ENCODE measurements at places on chromosomes 2 and 18. TPM values are rescaled to one million over a fixed set of nuclear protein-coding genes. Genes with fewer than 3 reads are reported as not detected.

- no peak for DNase-seq
Measured at GRCh38 chr2:102120261-102120660, 22.3 kb upstream of the IL1R1 start.

DNA sequence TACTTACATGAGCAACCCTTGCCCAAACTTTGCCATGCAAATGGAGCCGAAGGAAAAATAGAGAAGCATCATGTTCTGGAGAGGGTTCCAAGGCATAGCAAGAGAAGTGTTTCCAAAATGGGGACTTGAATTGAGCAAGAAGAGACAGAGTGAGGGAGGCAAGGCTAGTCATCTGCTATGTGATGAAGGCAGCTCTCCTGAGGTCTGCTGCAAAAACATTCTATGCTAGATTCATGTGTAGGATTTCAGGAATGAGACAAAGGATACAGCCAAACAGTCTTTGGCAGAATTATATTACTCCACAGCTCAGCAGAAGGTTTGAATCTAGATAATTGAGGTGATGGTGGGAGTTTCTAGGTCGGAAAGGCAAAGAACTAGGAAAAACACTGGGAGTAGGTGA, 24.1 kb upstream of the MRPL19 start:
- DNase-seq = no peak

DNA sequence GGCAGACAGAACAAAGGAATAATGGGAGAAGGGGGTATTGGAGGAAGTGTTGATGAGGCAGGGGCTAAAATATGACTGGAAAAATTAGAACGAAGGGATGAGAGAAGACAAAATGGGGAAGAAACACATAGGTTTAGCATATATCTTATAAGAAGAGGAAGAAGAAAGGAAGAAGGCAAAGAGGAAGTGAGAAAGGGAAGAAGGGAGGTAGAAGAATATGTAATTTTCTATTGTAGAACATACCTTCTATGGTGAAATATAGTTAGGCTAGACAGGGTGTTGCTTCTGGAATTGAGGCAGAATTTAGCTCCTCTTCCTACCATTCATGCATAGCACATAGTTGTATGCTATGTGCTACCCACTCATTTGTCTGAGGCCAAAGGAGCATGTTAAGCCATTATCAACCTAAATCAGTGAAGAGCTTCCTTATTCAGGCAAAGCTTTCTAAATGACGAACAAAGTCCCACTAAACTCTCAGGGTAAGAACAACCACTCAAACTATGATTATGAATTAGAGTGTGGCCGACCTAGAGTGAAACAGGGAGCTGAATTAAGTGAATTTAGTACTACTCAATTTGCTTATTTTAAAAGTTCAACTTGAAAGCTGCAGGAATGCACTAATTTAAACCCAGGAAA, 180.9 kb upstream of the GALNT5 start:
- no peak for DNase-seq

DNA sequence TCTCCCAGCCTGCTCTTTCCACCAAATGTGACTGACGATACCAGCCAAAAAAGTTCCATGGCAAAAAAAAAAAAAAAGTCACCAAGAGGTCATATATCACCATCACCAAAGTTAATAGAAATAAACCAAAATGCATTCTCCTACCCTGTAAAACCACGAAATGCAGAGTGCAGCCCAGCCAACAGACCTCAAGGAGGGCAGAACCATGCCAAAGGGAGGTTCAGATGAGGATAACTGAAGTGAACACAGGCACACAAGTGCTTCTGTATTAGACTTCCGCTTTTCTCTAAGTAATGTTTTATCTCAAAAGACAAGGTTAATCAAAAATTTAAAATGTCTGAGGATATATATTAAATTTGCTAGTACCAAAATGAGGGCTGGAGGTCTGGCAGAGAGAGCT, 5.5 kb downstream of the SERPINE2 start:
- DNase-seq = no peak

DNA sequence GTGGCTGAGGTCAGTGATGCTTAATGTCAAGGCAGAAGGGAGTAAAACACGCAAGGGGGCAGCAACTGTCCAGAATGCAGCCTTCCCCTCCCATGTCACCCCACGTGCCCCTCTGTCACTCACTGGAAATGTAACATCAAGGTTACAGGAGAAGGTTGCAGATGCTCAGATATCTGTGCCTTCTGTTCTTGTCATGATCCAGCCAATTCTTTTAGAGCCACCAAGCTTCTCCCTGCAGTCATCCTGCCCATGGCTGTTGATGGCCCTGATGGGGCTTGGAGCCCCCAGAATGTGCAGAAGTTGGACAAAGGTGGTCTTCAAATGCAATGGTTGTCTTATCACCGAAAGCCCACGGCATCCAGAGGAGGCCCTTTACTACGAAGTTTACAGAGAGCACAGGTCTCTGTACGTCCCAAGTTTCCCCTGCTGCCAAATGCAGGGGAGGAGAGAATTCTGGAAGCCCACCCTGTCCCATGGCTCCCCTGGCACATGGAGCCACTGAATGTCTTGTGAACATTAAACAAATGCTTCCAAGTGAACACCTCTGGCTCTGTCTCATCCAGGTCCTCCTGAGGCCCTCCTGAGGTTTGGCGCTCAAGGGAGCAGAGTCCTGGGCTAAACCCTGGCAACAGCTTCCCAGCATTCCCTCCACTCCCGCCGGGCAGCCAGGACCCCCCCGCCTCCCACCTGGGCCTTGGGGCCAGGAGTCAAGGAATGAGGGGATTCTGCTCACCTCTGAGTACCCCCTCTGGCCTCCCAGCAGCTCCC, 4.5 kb upstream of the GPR55 start:
- no peak for DNase-seq

The STEAP3 gene
- 67.8 TPM for total RNA-seq

The FSHR gene
- total RNA-seq = not detected

Measured in HT1080 (cell line).